ENCODE measurements at places on chromosomes 1 and 21.

- DNase-seq, result no peak
Measured at GRCh38 chr21:32448803-32449594, 36.5 kb downstream of the EVA1C start.

GRCh38 chr1:33039840-33040239 is 3.2 kb upstream of the AK2 start:
- DNase-seq, result no peak

DNA sequence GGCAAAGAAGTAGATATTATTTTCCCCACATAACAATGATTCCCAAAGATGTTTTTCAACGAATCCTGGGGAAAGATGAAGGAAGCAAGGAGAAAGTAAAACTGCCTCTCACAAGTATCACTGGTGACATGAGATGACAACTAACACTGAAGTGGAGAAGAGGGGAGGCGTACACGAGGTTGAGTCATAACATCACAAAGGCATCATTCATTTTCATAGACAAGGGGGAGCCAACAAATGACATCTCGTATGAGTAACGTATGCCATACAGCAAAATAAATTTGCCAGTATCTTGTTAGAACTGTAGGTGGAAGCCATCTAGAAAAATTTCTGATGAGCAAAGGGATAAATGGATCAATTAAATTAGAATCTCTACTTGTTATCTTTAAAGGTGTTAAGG is 56.6 kb downstream of the ATP1B1 start:
- no peak for DNase-seq

- DNase-seq, result no peak
Measured at GRCh38 chr1:162310337-162310736, 66.3 kb downstream of the SPATA46 start.

- no peak for DNase-seq
Measured at GRCh38 chr1:112896783-112897182, 59.2 kb downstream of the SLC16A1 start.

GRCh38 chr1:185695299-185695698 is 38.9 kb upstream of the HMCN1 start:
- no peak for DNase-seq

- no peak for DNase-seq
Measured at GRCh38 chr1:111366256-111366655, 61.3 kb downstream of the OVGP1 start.

DNA sequence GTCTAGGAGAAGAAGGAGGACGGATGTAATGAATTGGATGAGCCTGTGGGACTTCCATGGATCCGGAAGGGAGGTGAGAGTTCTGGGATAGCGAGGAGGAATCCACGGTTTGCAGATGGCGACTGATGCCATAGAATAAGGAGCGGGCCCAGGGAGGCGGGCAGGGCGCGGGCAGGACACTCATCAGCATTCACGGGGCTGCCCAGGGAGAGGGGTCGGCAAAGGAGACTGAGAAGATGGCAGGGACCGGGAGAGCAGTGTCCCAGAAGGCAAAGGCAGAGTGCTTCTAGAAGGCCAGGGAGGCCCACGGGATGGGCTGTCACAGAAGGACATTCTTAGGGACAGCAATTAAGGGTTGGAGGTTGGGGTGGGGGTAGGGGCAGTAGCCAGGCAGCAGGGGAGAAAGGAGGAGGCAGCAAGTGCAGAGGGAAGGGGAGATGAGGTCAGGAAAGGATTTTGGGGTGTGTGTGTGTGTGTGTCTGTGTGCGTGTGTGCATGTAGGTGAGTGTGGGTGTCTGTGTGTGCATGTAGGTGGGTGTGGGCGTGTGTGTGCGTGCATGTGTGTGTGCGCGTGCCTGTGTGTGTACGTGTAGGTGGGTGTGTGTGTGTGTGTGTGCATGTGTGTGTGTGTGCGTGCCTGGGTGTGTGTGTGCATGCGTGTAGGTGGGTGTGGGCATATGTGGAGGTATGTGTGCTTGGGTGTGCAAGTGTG is 1.1 kb upstream of the COL8A2 start:
- DNase-seq, result no peak

DNA sequence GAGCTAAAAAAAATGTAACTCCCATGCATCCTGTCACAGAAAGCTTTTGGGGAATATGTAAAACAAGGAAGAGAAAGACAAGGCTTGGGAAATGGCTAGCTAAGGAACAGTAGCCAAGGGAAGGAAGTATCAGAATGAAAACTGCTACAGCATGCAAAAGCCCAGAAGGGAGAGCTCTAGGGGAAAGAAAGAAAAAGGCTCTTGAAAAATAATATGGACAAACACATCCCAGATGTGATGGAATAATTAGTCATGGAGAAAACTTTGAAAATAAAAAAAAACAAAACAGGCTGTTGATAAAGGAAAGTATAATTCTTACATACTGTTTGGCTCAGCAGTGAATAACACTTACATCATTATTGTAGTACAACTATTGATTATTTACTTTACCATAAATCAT is 47.9 kb upstream of the VCAM1 start:
- no peak for DNase-seq

GRCh38 chr1:92792340-92792782 is 7.5 kb upstream of the EVI5 start:
- no peak for DNase-seq

DNA sequence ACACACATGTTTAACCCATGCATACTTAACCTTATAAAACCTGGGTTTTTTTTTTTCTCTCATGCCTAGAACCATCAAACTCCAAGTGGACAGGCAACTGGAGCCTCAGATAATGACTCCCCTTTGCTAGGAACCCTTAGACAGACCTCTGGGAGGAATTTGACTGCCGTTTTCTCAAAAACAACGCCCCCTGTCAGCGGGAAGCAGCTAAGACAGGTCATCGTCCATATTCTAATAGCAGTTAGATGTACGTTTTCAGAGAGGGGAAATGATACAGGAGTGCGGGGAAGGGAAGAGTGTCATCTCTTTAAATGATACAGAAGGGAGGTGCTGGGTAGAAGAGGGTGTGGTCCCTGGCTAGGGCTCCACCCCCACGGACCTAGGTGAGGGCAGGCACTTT is 34.7 kb downstream of the LRRC3 start:
- DNase-seq, result no peak

Measured in activated CD8-positive, alpha-beta memory T cell treated with anti-CD3 and anti-CD28 coated beads for 48 hours (primary cell).